ENCODE measurements at places on chromosomes 13 and 19. TPM values are rescaled to one million over a fixed set of nuclear protein-coding genes. Genes with fewer than 3 reads are reported as not detected.
A peak's percentile ranks its signal among the peaks of the same experiment; 100 is the strongest.

TEX26 gene
- total RNA-seq: not detected

ZNF566 gene
- 9.3 TPM for total RNA-seq

ELSPBP1 gene
- not detected for total RNA-seq

NXNL1 gene
- not detected for total RNA-seq

CLEC17A gene
- total RNA-seq: not detected

GAPDHS gene
- not detected for total RNA-seq

CEACAM19 gene
- 2.4 TPM for total RNA-seq

GGN gene
- 0.60 TPM for total RNA-seq

DNA sequence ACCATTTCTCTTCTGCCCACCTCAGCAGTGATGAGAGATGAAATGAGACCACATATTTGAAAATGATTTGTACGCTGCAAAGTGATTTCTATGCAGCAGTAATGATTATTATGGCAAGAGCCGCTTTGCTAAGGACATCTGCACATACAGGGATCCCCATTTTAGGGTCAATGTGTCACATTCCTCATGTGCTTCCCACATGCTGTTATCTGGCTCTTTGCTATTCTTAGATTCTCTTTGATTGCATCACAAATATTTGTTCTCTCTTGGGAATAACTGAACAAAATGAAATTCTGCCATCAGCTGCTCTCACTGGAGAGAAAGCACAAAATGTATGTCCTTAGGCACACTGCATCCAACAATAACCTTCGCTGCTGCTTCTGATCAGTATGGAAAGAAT lies 209.5 kb upstream of the IPO5 start:
- no peak for DNase-seq

DNA sequence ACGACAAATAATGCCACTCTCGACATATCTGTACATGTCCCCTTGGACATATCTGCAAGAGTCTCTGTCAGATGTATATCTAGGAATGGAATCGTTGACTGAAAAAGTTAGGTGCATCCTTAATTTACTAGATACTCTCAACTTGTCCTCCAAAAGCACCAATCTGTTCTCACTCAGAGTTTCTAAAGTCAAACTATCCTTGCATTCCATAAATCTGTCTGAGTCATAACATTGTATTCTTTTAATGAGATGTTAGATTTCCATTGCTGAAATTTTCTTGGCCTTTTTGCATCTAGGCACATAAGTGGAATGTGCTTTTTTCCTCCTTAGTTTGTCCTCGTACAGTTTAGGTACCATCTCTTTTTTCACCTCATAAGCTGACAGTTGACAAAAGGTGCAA lies 139.8 kb downstream of the PTPRS start:
- no peak for DNase-seq

DNA sequence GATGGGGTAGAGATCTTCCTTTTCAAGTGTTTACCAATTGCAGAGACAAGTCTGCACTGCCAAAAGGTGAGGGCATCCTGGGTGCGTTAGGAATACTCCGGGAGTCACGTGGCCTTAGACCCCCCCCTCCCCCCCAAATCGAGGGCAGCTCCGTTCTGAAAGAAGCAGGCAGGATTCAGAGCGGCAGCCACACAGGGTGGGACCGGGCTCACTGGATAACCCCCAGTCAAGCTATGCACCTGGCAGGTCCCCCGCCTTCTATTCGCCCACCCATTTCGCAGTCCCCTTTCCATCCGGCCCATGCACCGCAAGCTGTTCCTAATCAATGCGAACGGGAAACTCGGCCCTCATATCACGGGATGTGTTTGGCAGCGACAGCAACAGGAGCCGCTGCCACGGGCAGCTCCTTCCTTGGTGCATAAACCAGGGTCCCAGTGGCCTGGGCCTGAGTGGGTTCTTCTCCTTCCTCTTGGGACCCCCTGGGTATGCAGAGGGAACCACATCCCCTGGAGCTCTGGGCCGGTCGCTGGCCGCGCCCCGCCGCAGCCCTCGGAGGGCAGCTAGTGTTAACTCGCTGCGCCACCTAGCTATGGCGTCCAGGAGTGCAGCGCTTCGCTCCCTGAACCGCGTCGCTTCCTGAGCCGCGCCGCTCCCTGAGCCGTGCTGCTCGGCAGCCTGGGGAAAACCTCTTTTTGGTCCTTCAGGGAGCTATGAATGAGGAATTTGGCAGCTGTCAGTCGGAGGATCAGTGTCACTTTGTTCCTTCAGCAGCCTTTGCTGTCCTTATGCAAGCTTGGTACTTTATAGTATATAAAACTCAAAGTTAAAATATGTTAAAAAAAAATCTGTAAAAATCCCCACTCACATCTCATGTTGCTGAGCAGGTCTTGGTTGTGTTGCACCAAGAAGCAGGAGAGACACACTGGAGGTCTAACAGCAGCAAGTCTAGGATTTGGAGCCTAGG lies 41.4 kb downstream of the LYL1 start:
- peak; percentile 60 for DNase-seq

DNA sequence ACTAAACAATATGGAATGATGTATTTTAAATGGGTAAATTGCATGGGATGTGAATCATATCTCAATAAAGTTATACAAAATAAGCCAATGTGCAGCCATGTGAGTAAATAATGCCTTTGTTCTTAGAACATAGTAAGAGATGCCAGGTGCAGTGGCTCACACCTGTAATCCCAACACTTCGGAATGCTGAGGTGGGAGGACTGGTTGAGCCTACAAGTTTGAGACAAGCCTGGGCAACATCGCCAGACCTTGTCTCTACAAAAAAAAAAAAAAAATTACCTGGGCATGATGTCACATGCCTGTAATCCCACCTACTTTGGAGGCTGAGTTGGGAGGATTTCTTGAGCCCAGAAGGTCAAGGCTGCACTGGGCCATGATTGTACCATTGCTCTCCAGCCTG lies 230.7 kb downstream of the RFC3 start:
- no peak for DNase-seq

DNA sequence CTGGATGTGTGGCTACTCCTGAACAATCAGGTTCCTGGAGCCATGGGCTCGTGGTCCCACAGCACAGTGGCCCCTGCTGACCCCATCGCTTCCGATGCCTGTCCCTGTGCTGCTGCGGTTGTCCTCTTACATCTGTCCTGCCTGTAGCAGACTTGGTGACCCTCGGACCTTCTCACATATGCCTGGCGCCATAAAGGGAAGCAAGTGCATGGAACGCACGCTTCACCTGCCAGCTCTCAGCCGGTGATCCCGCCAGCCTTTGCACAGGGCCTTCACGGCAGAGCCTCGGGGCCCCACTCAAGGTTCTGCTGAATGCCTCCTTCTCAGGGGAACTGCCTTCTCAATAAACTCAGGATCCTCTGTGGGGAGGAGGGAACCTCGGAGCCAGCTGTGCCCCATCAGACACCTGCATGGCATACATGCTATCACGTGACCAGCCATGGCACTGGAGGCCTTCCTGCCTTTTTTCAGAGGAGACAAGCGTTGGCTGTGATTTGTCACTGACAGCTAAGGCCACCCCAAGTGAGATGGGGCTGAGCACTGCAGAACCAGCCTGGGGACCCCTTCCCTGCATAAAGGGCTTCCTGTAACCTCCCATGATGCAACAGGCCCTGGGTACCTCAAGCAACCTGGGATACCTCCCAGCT lies 24.3 kb downstream of the PEPD start:
- DNase-seq: no peak

DNA sequence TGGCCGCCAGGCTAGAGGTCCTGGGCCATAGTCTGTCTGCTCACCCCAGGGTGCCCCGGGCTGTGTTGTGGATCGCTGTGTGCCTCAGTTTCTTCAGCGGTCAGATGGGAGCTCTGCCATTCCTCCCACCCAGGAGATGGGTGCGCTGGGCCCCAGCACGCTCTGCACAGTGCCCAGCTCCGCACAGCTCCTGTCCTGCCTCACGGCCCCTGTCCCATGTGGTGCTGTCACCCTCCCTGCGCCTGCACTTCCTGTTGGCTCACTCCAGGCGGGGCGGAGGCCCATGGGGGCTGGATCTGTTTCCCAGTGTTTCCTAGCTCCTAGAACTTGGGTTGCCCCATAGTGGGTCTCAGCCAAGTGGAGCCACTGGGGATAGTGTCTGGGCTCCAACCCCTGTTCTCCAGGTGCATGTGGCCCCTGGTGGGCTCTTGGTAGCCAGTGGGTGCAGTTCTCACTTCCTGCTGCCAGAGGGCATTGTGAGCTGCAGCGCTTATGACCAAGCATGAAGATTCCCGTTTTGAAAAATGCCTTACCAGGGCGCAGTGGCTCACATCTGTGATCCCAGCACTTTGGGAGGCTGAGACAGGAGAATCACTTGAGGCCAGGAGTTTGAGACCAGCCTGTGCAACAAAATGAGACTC lies 69.8 kb downstream of the KDM4B start:
- DNase-seq: no peak

GRCh38 chr13:36131222-36131930 lies at the start of gene DCLK1:
TSS of gene DCLK1 (minus strand) at chr13:36131382.
- DNase-seq: no peak

- DNase-seq: no peak
These were observed 6.5 kb downstream of the TNFSF13B start for GRCh38 chr13:108276060-108276459.

GRCh38 chr13:39895254-39895653 lies 239.8 kb downstream of the COG6 start:
- no peak for DNase-seq

DNA sequence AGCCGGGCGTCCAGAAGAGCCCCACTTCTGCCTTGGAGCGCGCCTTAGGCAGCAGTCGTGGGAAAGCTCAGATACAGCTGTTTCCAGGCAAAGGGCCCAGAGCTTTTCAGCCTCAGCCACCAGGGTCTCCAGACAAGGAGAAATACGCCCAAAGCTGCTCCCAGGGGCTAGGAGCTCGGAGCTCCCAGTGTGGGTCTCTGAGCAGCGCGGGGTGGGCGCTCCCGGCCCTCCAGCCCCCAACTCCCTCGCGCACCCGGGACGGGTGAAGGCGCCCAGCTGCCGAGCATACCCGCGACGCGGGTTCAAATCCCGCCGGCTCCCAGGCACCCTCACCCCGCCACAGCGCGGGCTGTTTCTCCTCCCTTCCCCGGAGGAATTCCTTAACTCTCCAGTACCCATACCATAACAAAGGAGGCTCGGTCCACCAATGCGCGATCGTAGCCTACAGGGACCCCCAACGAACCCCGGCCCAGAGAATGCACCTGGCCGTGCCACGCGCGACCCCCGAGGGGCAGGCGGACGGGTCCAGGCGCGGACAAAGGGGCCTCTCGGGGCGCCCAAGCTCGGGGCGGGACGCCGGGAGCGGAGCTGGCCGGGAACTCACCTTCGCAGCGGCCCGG lies 507 bp downstream of the COL4A1 start:
- DNase-seq: no peak

DNA sequence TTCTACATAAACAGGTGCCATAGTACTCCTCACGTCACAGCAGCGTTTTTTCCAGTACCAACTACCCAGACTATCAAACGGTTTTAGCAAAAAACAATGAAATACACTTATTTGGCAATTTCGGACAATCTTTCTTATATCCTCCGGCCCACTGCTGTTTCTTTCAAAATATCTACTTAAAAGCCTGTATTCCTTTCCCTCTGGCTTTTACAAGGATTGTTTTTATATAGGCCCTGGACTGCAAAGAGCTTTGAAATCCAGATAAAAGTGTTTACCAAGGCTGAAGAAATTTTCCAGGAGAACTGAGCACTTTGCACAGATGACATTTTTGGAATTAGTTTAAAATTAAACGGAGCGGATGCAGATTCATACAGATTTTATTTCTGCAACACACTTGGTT lies 255.9 kb upstream of the STARD13 start:
- DNase-seq: no peak

- no peak for DNase-seq
These were observed 35.1 kb downstream of the USPL1 start for GRCh38 chr13:30652746-30653386.

DNA sequence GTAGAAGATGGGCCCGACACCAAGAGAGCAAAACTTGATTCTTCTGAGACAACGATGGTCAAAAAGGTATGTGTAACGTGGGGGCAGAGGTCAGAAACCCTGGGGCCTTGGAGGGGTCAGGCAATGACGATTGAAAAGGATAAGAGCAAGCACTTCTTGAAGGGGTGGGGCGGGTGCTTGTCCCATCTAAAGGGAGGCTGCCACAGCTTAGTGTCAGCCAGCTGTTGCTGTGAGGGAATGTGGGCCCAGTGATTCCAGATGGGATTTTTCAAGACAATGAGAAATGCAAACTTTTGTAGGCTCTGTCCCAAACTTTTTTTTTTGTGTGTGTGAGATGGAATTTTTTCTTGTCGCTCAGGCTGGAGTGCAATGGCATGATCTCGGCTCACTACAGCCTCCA lies 24.5 kb downstream of the SAE1 start:
- no peak for DNase-seq

DNA sequence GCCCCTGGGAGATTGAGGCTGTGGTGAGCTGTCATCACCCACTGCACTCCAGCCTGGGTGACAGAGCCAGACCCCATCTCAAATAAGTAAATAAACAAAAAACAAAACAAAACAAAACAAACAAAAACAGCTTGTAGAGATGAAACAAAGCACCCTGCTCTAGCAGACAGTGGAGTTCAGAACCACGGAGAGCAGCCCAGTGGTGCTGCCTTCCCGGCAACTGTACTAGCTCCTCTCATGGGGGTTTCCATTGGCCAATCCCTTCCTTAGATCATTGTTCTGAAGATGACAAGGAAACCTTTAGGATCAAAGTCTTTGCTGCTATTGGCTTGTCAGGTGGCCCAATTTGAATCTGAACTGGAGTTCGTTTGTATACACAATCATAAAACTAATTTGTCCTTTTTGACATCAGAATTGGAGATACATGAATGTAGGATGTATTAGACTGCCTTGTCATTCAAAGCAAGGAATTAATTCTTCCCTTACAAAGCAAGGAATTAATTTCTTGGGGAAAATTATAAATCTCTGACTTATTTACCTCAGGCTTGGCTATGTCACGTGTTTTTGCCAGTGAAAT lies 19.7 kb upstream of the SYCN start:
- no peak for DNase-seq

DNA sequence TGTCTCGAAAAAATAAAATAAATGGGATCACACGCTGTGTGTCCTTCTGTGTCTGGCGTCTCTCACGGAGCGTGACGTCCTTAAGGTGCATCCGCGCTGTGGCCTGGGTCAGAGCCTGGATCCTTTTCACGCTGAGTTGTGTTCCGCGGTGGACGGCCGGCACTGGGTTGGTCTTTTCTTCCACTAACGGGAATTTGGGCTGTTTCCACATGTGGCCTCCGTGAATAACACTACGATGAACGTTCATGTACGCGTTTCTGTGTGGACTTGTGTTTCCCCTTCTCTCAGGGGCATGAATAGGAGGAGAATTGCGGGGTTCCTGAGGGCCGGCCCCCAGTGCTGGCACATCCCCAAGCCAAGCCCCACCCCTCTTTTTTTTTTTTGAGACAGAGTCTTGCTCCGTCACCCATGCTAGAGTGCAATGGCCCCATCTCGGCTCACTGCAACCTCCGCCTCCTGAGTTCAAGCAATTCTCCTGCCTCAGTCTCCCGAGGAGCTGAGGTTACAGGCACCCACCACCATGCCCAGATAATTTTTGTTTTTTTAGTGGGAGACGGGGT lies 6.2 kb upstream of the PTBP1 start:
- no peak for DNase-seq

- DNase-seq: no peak
These were observed at the start of the genes COL4A1 and COL4A2 for GRCh38 chr13:110306960-110307766. TSS of gene COL4A1 (minus strand) at chr13:110307157. CDS start at chr13:110307027, 130 bp downstream. TSS of gene COL4A2 (plus strand) at chr13:110307284. CDS start at chr13:110307904, 620 bp downstream.

GRCh38 chr19:3319643-3320353 lies 46.6 kb upstream of the NFIC start:
- DNase-seq: no peak

GRCh38 chr19:3942790-3943409 lies 10.0 kb downstream of the NMRK2 start:
- DNase-seq: no peak

GRCh38 chr13:98475522-98475921 lies 101.4 kb downstream of the STK24 start:
- DNase-seq: no peak

- no peak for DNase-seq
These were observed 363.5 kb downstream of the PCDH20 start for GRCh38 chr13:61052175-61052574.

GRCh38 chr19:47762615-47763308 lies 15.7 kb upstream of the SELENOW start:
- no peak for DNase-seq

Data from naive thymus-derived CD4-positive, alpha-beta T cell (primary cell).